ENCODE measurements at places on chromosomes 3 and 15.

DNA sequence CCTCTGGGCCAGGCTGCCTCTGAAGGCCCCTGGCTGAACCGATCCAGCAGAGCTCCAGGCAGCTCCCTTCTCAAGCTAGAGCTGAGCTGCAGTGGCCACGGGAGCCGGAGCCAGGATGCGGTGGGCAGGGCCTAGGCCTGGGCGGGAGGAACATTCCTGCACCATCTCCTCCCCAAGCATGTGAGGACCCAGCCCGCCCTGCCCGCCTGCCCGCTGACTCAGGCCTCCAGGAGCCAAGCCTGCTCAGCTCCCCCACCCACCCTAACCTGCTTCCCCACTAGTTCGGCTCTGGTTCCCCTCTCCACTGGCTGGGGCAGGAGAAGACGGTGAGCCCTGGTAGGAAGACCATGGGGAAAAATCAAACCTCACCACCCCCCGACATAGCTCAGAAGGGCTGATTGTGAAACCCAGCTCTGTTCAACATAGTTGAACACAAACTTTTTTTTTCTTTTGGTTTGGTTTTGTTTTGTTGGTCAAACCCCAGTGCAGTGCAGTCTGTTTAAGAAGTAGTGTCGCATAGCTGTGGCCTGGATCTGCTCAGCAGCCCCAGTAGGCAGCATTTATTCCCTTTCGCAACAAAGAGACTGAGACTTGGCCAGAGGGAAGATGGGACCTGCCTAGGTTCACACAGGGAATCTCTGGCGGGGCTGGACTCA is 13.5 kb downstream of the SNX33 start:
- DNase-seq = no peak

GRCh38 chr15:64536244-64536836 is 76.0 kb downstream of the ZNF609 start:
- no peak for DNase-seq

DNA sequence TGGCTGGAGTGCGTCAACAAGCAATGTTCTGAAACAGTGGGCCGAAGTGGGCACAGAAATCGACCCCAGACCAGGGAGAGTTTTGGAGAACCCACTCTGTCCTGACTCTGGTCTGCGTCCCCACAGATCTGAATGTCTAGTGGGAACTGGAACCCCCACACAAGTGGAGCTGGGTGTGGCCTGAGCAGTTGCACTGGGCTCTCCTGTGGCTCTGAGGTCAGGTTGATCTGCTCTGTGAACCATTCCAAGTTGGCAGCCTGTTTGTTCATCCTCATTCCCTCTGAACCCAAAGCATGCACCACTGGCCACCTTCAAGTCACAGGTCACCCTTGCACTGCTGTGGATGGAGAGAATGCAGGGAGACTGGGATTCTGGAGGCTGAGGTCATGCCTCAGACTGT is 60.5 kb downstream of the STARD5 start:
- no peak for DNase-seq

- DNase-seq = no peak
Observed at GRCh38 chr3:120425572-120426250, 25.1 kb downstream of the FSTL1 start.

DNA sequence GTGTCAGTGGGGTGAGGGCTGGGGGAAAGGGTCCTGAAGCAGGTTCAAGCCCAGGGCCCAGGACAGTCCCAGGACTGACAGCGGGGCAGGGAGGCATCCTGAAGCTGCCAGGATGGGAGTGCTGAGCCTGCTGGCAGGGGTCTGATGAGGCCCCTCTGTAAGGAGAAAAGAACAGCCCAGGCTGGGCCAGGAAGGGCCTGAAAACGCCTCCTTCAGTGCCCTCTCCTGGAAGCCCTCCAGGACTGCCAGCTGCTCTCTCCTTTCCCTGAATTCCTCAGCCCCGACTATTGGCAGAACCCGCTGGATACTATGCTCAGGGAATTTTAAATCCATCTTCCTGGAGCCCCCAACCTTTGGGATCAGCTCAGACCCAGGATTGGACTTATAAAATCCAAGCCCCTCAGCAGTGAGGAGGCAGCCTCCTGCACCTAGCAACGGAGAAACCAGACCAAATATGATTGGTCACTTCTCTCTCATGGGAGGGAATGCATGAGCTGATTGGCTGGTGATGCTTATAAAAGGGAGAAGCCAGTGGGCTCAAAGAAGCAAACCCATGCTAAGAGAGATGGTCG is 203.5 kb upstream of the LINGO1 start:
- DNase-seq = no peak

DNA sequence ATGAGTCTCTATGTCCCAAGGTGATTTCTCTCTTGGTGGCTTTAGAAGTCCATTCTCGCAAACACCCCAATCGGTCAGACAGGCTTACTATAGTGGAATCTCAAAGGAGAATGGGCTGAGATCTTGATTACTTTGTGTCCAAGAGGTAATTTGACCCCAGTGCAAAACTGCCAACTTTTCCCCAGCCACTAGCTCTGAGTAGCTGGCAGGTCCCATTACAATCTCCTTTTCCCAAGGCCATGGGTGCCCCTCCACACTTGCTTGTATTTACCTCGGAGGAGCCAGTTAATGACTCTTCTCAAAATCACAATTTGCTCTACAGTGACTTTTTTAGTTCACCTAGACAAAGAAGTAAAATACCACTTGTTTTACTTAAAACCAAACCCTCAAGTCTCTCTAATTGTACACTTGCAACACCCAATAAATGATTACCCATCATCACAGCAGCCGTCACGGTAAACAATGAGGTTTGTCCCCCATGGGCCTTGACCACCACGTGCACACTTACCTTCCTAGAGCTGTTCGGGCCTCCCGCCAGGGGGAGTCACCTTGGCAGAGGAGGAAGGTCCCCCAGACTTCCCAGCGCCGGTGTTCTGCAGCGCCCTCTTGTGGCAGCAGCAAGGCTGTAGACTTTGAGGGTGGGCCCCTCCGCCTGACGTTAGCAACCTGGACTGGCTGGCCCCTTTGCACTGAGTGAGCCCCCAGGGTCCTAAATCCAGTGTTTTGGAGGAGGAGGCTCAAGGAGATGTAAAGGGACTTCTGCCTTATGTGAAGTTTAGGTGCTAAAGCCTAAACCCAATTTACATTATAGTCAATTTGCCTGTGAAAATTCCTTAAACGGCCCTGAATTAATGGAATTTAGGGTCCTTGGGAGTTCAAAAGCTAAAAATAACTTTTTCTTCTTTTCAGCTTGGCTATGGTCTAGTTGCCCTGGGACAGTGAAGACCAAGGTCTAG is 18.7 kb upstream of the HDAC11 start:
- DNase-seq = peak; percentile 62

DNA sequence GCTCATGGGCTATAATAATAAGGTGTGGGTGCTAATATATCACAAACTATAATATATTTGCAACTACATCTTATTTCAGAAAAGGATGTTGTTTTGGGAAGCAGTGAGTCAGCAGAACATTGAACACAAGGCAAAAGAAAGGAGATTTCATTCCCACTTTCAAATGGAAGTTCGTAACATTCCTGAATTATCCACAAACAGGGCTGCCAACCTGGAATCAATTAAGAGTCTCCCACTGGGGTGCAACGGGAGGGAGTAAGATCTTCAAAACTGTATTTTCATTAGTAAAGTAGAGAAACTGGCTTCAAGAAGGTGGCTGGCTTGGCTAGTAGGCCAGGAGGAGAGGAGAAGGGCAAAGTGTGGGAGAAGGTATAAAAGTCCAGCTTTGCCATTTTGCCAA is 479.6 kb downstream of the CNTN3 start:
- no peak for DNase-seq

DNA sequence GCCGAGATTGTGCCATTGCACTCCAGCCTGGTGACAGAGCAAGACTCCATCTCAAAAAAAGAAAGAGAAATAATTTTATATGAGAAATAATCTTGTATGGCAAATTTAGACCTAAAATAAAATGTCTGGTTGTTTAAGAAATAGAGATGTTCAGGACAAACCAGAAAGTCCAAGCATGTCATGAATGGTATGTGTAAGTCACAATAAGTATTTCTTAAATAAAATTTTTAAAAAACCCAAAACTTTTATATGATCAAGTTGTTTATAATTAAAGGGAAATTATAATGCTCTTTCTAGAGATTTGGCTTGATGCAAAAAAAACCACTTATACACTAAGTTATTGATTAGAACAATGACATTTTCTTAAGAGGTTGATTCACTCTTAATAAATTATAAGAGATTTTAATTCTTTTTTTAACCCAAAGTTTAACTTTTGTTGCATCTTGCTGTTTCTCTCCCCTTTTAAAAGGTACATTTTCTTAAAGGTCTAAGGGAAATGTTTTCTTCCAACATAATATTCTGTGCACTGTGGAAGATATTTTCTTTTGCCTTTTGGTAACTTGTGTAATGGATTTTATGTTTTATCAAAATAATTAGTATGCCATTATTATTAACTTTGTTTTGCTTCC is 105.7 kb downstream of the RTP4 start:
- no peak for DNase-seq

- DNase-seq = no peak
Observed at GRCh38 chr15:48643776-48644466, 1.6 kb downstream of the FBN1 start.

DNA sequence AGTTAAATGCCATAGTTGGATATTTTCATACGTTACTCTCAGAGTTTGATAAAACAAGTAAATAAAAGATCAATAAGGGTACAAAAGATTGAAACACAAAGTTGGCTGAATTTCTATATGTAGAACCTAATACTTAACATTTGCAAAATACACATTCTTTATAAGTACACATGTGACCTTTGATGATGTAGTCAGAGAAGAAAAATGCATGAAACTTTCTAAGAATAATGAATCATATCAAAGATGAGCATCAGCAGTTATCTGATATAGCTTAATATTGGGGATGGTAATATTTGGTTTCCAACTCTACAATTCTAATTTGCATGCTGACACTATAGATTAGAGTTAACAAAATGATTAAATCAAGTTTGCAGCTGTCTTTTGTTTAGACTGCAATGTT is 188.0 kb upstream of the TGFBR2 start:
- no peak for DNase-seq

- DNase-seq = no peak
Observed at GRCh38 chr3:4994144-4994730, 15.0 kb downstream of the BHLHE40 start.

DNA sequence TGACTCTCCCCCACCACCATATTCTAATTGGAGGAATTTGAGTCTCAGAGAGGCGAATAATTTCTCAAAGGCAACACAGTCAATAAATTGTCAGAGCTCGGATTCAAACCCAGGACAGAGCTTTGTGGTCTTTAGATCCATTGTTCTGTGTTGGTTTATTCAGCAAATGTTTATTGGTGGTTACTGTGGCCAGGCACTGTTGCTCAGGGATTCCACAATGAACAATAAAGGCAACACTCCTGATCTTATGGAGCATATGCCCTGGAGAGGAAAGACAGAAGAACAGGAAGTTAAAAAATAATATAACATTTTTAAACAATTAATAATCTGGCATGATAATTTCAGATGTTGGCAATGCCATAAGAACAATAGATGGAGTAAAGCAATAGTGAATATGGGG is 291.7 kb upstream of the NR2E3 start:
- DNase-seq = no peak

GRCh38 chr3:72811571-72811970 is 36.7 kb downstream of the SHQ1 start:
- DNase-seq = no peak

DNA sequence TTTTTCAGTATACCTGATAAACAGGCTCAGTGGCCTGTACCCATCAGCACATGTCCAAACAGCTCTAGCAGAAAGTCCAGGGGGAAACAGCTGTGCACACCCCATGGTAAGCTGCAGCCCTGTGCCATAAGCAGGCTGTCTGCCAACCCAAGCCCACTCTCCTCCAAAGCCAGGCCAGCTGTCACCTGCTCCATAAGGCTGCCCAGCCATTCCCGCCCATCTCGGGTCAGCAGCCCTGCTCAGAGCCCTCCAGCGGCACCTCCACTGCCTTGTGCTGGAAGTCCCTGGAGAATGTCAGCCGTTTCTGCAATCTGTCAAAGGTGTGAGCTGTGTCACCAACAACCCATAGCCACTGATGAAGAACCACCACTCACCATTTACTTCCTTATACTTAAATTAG is 82.0 kb downstream of the NTRK3 start:
- DNase-seq = no peak

GRCh38 chr3:113231391-113231790 is 20.0 kb downstream of the BOC start:
- no peak for DNase-seq

GRCh38 chr15:85011160-85011571 is 29.5 kb downstream of the PDE8A start:
- DNase-seq = no peak

GRCh38 chr3:33855884-33856546 is 57.6 kb downstream of the PDCD6IP start:
- no peak for DNase-seq

DNA sequence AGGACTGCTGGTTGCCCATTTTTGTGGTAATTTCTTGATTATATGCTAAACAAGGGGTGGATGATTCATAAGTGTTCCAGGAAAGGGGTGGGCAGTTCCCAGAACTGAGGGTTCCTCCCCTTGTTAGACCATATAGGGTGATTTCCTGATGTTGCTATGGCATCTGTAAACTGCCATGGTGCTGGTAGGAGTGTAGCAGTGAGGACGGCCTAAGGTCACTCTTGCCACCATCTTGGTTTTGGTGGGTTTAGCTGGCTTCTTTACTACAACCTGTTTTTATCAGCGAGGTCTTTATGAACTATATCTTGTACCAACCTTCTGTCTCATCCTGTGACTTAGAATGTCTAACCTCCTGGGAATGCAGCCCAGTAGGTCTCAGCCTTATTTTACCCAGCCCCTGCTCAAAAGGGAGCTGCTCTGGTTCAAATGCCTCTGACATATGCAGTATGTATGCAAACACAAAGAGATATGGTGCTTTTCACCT is 46.2 kb downstream of the C3orf38 start:
- no peak for DNase-seq

DNA sequence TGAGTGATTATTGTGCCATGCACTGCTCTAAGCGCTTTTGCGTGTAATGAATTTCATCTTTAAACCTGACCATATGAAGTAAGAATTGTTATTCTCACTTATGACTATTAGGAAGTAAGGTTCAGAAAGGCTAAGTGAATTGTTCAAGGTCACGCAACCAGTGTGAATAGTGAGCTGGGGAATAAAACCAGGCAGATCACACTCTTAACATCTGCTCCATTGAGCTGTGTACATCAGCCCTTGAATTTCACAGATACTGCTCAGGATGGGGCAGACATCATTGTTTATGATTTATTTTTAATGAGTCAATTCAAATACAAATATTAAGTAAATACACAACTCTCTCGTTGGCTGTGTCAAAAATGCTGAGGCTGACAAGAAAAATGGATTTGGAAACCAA is 184.5 kb downstream of the FNDC3B start:
- DNase-seq = no peak

DNA sequence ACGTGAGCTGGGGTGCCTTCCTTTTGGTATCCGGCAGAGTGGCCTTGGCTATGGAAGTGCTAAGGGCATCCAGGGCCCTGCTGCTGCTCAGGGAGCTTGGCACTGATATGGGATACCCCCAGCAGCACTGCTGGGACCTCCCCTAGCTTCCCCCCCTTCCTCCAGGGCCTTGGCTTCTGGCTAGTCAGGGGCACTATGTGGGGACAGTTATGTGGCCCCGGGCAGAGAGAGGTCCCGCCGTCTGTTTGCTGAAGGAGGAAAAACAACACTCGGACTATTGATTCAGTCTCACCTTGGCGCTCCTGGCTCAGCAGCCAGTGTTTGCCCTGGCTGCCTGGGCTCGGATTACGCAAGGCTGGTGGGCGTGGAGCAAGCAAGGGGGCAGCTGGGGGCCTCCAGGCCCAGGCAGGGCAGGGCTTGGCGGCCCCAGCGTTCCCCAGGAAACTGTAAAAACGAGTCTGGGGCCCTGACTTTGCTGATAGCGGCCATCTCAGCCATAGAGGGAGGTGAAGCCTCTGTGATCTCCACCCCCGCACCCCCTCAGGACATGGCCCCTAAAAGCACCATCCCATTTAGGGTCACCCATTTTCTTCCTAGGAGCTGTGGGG is 5.7 kb downstream of the FURIN start:
- DNase-seq = no peak
